Effector memory CD4-positive, alpha-beta T cell (primary cell): ENCODE measurements at places on chromosomes 13 and 19.
A peak's percentile ranks its signal among the peaks of the same experiment; 100 is the strongest.

DNA sequence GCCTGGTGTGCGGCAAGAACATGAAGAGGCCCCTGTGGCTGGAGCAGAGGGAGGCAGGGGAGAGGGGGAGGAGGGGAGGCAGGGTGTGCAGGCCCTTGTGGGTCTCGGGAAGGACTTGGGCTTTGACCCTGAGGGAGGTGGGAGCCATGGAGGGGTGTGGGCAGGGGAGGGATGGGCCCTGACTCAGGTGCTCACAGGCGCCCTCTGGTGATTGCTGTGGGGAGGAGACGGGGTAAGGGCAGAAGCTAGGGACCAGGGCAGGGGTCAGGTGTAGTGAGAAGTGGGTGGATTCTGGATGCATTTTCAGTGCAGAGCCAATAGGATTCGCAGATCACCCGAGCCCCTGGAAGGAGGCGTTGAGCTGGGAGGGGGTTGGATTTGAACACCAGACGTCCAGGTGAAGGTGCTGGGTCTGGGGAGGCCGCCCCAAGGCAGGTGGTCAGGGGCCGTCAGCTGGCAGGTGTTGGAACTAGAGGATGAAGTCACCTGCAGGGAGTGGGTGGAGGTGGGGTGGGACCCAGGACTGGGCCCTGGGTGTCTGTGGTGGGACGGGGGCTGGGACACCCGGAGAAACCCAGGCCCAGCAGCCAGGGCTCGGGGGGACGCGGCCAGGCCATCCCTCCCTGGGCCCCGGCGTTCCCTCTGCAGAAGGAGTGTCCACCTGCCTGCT is 185.4 kb downstream of the KDM4B start:
- no peak for DNase-seq

GRCh38 chr13:43054803-43055802 is 31.7 kb downstream of the DNAJC15 start:
- DNase-seq: no peak

- DNase-seq: peak; percentile 75
These were observed 476 bp downstream of the MBD3 start for GRCh38 chr19:1592024-1592754.

DNA sequence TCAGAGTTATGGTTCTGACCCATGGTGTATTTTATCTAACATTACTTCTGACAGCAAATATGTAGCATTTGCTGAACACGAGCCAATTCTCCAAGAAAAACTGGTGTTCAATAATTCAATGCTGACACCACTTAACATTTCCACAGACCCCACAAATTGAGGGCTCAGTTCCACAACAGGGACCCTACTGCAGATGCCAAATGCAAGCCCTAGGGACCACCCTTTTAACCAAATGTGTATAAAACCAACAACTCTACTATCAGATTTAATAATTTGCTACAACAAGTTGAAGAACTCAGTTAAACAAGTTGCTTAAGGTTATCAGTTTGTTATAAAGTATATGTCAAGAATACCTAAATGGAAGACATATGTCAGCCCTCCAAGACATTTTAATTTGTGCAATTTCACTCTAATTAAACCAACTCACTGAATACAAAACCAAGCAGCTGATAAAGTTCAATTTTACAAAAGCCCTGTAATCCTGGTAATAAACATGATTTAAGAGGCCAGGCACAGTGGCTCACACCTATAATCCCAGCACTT is 6.7 kb downstream of the ZNF44 start:
- no peak for DNase-seq

GRCh38 chr19:13153569-13154240 is 3.5 kb downstream of the IER2 start:
- no peak for DNase-seq

DNA sequence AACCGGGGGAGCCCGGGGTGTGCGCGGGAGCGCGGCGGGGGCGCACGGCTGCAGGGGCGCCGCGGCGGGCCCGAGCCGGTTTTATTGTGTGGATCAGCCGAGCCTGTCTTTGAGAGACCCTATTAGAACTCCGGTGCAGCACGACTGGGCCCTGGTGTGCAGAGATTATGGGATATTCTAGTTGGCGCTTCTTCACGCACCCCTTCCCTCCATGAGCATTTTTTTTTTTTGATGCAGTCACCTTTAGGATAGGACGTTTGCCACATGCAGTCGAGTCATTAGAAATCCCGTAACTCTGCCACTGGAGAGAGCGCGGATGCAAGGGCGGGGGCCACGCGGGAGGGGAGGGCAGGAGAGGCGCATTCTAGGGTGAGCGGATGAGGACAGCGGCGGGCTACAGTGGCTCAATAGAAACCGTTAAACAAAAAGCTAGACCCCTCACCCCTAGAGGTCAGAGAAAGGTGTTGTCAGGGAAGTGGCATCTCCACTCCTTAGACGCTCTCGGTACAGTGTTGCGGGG is 3.7 kb downstream of the FGF9 start:
- DNase-seq: no peak

GRCh38 chr13:112443191-112443994 is 67.2 kb downstream of the SPACA7 start:
- no peak for DNase-seq

GRCh38 chr19:19453125-19453454 is 47.6 kb downstream of the GATAD2A start:
- DNase-seq: no peak

GRCh38 chr13:105572401-105572800 is 963.1 kb downstream of the EFNB2 start:
- DNase-seq: no peak

DNA sequence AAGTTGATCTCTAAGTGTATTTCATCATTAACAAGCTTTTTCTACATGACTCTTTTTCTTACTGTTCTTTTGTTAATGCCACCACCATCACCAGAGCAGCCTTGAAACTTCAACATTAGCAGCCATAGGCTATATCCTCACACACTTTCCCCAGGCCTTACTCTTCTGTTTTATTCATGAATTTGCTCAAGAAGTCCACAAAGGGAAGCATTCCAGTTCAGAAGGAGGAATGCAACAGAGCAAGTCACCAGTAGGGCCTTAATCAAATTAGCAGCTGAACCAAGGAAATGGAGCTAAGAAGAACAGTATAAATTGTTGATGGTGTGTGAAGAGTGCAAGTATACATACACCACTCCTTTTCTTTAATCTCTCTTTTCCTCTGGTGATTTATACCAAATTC is 223.1 kb downstream of the NBEA start:
- no peak for DNase-seq

- no peak for DNase-seq
These were observed 3.1 kb downstream of the TSC22D1 start for GRCh38 chr13:44573071-44573470.

GRCh38 chr13:113853518-113854237 is 10.2 kb downstream of the GAS6 start:
- no peak for DNase-seq

- no peak for DNase-seq
These were observed 184.0 kb upstream of the UBL3 start for GRCh38 chr13:30034458-30034795.
